Activated CD4-positive, alpha-beta T cell treated with anti-CD3 and anti-CD28 coated beads, Interleukin-2, amount 50 U/mL, for 16 hours (primary cell): ENCODE measurements at places on chromosomes 7 and 10.
A peak's percentile ranks its signal among the peaks of the same experiment; 100 is the strongest.

DNA sequence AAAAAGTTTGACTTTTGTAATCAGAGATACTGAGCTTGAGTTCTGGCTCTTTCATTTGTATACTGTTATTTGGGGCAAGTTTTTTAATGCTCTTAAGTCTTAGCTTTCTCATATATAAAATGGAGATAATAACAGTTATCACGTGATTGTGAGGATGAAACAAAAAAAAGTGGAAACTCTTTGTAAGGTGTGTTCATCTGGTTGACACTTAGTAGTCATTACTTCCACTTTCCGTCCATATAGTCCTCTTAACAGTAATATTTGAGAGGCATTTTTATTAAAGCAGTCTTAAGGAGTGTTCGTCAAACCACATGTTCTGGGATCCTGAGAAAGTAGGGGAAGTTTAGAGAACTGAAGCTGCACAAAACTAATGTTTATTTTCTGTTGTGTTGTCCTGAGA lies 65.6 kb downstream of the PTEN start:
- DNase-seq: no peak

DNA sequence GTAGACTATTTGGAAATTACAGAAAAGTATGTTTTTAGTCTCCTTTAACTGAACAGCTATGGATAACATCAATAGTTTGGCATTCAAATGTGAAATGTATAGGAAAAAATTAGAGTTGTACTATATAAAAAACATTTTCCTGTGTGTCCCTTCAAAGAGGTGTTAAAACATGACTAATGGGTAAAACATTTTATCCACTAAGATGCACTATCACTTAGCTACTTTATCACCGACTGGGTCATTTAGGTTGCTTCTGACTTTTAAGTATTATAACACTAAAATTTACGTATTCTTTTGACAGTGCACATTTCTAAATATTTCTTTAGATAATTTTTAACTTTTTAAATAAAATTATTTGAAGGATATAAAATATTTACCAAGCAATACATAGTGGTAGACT lies 77.6 kb downstream of the UBE2H start:
- DNase-seq: no peak

- no peak for DNase-seq
Observed at GRCh38 chr7:53690411-53690810, 655.0 kb downstream of the POM121L12 start.

DNA sequence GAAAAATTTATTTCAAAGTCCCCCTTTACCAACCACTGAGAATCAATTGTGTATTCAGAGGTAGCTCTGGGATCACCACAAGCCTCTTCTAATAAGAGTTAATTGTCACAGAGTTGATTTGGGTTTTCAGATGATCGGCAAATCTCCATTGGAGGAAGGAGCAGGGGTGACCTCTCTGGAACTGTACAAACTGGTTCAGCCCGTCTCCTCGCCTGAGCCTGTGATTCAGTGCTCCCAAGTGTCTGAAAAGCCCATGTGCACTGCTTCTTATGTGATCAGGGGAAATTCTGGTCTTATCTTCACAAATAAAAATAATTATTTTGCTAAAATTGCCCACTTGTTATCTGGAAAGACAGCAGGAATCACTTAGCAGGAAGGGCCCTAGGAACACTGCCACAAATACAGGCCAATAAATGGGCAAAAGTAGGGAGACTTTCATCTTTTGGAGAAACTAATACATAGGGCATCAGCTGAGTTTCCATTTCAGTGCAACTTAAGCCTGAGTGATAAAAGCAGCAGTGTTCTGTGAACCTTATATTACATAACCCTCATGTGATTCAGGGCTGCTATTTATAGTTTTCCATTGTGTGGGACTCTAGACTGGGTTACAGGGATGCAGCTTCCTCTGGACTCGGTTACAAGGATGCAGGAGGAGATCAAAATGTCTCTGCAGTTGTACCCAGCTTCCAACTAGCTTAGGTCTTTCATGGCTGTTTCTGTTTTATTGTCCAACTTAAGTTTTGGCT lies 32.3 kb downstream of the CDK1 start:
- DNase-seq: no peak

GRCh38 chr10:128747582-128748346 lies 621.5 kb upstream of the MKI67 start:
- DNase-seq: no peak

DNA sequence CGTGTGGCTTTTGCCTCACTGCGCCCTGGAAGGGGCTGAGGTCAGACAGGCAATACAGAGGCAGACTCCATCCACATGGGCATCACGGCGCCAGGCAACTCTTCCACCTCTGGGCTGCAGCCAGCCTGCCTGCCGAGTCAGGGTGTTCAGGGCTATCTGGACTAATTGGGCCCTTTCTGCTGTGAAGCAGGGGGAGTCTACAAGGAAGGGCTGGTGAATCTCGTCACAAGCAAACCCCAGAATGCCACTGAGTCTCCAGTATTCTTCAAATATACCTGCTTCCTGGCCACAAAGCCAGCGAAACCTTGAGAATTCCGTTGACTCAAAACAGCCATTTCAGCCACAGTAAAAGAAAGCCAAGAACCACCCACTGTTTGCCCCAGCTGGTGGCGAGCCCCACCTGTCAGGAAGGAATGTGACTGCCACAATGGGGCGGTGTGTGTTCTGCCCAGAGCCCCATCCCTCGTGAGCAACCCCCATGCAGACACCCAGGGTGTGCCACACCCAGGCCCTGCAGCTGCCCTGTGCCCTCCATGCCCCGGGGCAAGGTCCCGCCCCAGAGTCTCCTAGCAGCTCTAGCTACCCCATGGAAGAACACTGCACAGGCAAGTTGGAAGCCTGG lies 117.3 kb downstream of the FAM53B start:
- DNase-seq: peak; percentile 79

DNA sequence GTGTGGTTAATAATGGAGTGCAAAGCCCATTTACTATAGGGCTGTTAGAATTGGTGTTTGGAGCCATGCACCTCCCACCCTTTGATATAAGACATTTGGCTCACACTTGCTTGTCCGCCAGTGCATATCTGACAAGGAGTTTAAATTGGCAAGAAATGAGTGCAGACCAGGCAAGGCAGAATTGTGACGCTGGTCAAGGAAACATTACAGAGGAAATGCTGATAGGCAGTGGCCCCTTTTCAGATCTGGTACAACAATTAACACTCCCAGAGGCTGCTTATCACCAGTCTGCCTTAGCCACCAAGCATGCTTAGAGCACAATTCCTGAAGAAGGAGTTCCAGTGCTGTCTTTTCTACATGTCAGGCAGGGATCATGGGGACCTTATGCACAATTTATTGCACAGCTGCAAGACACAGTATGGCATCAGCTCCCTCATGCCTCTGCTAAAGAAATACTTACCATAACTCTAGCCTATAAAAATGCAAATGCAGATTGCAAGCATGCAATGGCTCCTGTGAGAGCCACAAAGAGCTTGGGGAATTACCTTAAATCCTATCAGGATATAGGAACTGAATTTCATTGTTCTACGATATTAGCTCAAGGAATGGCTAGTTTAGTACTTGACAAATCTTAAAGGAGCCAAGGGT lies 35.2 kb downstream of the OR13A1 start:
- no peak for DNase-seq

DNA sequence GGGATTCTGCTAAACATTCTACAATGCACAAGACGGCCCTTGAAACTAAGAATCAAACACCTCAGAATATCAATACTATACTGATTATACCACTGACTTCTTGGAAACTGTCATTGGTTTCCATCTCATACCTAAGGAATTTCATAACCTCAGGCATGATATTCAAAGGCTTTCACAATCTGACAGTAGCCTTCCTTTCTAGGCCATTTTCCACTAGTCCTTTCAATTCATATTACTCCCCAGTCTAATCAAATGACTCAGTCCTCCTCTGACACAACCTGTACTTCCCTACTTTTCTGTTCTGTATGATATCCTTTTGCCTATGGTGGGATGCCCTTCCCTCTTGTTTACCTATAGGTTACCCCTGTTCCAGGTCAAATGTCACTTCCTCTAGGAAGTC lies 48.3 kb downstream of the CSTF2T start:
- no peak for DNase-seq

DNA sequence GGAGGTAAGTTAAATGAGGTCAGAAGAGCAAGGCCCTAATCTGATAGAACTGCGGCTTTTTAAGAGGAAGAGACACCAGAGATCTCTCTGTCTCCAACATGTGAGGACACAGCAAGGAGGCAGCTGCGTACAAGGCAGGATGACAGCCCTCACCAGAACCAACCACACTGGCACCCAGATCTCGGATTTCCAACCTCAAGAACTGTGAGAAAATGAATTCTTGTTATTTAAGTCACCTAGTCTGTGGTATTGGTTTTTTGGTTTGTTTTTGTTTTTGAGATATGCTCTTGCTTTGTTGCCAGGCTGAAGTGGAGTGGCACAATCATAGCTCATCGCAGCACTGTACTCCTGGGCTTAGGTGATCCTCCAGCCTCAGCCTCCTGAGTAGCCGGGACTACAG lies 127.2 kb downstream of the DLG5 start:
- peak; percentile 53 for DNase-seq

GRCh38 chr7:98681951-98682350 lies 64.9 kb downstream of the NPTX2 start:
- DNase-seq: no peak

DNA sequence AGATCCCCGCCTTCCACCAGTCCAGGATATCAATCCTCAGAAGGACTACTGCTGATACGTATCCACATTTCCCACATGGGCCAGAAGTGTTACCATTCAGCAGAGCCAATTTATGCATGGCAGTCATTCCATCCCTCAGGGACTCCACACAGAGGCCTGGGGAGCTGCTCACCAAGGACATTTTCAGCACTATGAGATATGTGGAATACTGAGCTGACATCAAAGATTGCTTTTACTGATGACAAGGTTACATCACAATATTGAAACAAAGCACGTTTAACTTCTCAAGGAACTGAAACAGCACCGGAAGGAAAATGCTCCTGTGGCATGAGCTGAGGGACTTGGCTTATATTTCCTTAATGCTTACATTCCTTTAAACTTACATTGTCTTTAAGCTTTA lies 335.1 kb downstream of the BMPER start:
- DNase-seq: no peak

GRCh38 chr7:88302486-88302885 lies 4.2 kb downstream of the STEAP4 start:
- DNase-seq: no peak

- DNase-seq: no peak
Observed at GRCh38 chr10:80458638-80459037, 4.5 kb downstream of the TSPAN14 start.

DNA sequence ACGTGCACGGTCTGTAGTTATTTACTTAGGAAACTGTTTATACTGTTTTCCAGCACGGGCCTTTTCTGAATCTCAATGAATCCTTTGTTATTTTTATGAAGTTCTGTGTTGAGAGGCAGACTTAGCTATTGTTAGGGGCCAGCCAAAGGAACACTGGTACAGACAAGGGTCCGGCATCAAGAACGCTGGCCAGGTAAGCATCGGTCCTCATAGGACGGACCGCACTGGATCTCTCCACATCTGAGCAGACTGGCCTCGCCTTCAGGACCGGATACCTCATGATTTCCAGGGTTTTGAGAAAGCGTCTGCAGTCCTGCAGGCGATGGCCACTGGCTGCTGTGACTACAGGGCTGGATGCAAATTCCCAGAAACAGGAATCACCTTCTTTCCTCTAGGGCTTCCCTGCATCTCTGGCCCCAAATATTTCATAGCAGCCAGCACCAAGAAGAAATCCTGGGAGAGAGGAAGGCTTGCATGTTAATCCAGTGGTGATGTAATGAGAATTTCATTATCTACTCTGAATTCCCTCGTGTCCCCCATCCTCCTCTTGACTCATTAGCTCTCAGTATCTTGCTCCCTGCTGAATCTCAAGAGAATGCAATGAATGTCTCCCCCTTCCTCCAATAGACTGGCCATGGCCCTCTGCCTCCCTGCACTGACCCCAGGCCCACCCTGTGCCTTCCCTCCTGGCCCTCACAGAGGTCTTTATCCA lies 325.4 kb upstream of the NPVF start:
- DNase-seq: no peak

GRCh38 chr10:85026878-85027467 lies 698.6 kb downstream of the CCSER2 start:
- no peak for DNase-seq

DNA sequence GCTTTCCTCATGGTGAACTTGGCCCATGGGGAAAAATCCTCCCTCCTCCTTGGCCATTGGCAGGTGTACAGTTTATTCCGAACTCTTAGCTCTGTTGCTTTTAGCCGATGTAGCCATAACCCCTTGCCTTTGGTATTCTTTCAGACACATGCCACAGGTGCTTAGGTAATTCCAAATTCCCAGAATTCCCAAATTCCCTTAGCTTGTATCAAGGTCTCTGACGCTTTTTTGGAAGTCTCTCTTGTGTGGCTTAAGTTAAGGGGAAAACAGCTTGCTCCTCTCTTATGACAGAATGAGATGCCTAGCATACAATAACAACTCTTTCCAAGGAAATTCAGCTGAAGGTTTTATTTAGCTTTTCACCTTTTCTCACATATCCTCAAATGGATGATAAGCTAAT lies 68.0 kb downstream of the SUGCT start:
- DNase-seq: no peak

DNA sequence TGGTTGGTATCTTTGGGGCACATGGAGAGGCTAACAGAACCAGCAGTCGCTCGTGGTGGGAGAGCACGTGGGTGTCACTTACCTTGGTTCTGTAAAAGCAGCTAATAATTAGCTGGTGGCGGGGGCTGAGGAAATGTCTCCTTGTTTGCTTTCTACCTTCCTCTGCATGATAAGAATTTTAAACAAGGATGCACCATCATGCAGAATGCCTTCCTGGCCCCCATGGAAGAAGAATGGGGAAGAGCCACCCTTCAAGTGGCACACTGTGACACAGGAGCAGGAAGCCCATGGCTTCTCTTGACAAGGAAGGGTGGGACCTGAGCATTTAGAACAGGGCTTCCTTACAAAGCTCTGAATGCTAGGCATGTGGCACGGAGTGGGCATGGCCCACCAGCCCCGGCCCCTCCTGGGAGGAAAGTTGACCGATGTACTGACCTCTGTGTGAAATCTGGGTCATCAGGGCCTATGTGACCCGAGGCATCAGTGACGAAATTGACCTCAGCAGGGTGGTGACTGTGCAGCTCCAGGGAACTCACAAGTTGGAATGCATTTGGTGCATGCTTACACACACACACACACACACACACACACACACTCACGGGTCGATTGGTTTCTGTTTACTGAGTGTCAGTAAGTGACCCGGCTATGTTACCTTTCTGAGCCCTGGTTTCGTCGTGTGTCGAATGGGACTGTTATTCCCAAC lies 116.9 kb upstream of the ANLN start:
- no peak for DNase-seq

DNA sequence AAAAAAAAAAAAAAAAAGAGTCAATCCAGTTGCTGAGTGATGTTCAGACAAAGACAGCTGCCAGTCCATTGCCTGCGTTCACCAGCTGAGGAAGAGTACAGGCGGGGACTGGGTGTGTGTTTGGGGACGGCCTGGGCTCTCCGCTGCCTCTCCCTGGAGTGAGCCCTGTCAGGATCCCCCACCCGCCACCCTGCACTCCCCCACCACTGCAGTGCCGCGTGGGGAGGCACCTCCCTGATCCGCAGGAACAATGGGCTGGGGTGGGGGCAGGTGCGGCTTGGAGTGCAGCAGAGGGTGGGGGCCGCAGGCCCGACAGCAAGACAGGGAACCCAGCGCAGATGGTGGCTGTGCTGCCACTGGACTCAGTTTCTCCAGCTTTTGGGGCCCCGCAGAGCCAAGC lies 1.4 kb downstream of the HSPA12A start:
- DNase-seq: no peak
